ENCODE measurements at places on chromosomes 13 and 19. TPM values are rescaled to one million over a fixed set of nuclear protein-coding genes. Genes with fewer than 3 reads are reported as not detected.

The ZNF576 gene
- 12.8 TPM for polyA plus RNA-seq

- no peak for DNase-seq
Observed at GRCh38 chr13:44140146-44140545, 233.5 kb upstream of the SERP2 start.

- peak; percentile 99 for DNase-seq
Observed at GRCh38 chr19:1020868-1021425, at the start of gene TMEM259. Gene TMEM259, minus strand, starts transcription at chr19:1021123. Its CDS starts 127 bp downstream, at chr19:1020996.

The ZNF761 gene
- polyA plus RNA-seq = 4.4 TPM

GRCh38 chr19:18653853-18654252 lies 17.0 kb downstream of the KLHL26 start:
- DNase-seq = no peak

The LPAR2 gene
- 4.6 TPM for polyA plus RNA-seq

The CLC gene
- 2.4 TPM for polyA plus RNA-seq

- DNase-seq = no peak
Observed at GRCh38 chr13:47826471-47826870, 174.6 kb downstream of the SUCLA2 start.

The S1PR4 gene
- 238 TPM for polyA plus RNA-seq

DNA sequence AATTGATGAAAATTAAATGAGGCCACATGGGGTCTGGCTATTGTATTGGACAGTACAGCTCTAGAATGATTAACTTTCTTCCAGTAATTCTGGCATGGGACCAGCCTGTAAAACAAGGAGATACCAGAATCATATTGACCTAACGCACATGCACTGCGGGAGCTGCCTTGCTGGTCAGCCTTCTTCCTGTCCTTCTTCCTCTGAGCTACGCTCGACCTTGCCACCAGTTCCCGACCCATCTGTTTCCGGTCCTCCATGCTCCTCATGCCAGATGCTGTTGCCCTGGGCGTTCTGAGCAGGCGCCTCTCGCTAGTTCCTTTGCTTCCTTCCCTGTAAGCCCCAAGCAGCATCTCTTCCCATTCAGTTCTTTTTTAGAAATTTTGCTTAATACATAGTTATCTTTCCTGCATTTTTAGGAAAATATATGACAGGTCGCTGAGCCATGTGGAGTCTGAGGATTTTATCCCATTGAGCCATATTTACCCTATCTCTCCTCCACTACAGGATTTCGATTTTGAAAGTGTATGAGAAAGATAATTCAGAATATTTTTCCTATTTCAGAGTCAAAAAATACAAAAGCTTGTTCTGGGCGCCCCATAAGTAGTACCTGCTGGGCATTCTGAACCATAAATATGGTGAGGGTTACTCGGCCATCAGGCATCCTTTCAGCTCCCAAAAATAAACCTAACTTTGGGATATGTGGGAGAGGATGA lies 38.6 kb downstream of the TNFRSF19 start:
- DNase-seq = no peak

DNA sequence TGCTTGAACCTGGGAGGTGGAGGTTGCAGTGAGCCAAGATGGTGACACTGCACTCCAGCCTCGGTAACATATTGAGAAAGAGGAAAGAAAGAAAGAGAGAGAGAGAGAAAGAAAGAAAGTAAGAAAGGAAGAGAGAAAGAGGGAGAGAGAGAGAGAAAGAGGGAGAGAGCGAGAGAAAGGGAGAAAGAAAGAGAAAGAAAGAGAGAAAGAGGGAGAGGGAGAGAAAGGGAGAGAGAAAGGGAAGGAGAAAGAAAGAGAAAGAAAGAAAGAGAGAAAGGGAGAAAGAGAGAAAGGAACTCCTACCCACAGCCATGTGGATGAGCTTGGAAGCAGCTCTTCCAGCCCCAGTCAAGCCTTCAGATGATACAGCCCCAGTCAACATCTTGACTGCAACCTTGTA lies 46.7 kb downstream of the ZNRF4 start:
- DNase-seq = no peak

The SLC10A2 gene
- polyA plus RNA-seq = not detected

DNA sequence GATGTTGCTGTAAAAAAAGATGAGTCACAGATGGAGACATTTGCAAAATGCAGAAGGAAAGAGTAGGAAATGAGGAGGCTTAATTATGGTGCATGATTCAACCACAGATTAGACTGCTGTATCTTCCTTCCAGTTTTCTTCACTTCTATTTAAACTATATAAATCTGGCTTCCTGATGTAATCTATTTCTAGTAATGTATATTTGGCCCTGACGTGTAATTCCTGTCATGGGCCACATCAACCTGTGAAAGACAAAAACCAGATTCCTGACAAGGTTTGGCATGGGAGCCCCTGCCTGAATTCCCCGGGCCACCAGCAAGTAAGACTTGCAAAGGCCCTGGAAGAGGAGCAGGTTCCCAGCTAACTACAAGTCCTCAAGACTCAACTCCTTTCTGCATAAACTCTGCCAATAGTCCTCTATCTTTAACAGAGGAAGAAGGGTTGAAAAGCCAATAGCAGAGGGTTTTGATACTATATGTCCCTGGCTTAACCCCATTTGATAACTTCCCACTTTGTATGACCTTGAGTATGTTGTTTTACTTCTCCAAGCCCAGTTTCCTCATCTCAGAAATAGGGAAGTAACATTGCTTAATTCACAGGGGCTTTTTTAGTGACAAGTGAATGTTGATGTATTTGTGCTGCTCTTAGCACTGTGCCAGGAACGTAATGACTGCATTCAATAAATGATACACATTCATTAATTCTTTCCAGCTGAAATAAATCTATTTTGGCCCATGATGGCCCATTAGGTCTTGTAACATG lies 172.7 kb downstream of the SPRY2 start:
- no peak for DNase-seq

- no peak for DNase-seq
Observed at GRCh38 chr13:23050126-23050525, 130.7 kb upstream of the SGCG start.

GRCh38 chr13:59274958-59275727 lies 888.6 kb downstream of the DIAPH3 start:
- no peak for DNase-seq

DNA sequence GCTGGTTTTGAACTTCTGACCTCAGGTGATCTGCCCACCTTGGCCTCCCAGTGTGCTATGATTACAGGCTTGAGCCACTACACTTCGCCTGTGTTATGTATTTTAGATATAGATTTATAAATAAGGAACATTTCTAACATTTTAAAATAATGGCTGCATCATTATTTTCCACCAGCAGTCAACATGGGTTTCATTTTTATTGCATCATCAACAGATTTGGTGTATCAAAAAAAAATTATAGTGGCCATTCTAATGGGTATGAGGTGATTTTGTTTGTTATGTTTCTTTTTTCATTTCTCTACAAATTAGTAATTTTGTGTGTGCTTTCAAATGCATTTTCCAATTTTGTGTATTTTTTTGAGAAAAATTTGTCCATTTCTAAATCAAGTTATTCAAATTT lies 16.2 kb upstream of the ZNF93 start:
- DNase-seq = no peak

DNA sequence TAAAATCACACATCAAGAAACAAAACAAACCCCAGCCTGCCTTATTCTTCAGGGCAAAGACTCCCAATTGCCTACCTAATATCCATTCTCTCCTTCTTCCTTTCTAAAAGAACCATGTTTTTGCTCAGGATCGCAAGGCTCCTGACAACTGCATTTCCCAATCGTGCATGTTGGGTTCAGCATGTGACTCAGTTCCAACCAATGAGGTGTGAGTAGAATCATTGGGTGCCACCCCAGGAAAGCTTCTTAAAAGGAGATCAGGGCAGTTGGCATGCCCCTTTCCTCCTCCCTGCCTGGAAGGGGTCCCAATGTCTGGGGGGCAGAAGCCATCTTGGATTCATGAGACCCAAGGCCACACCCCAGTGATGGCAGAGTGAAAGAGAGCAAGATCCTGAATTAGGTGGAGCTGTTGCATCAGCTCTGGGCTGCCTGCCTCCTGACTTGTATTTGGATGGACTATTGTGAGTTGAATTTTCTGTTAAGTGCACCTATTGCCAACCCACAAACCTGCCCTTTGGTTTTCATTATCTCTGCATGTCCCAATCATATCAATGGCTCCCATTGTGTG lies 26.0 kb upstream of the UBAC2 start:
- DNase-seq = no peak

DNA sequence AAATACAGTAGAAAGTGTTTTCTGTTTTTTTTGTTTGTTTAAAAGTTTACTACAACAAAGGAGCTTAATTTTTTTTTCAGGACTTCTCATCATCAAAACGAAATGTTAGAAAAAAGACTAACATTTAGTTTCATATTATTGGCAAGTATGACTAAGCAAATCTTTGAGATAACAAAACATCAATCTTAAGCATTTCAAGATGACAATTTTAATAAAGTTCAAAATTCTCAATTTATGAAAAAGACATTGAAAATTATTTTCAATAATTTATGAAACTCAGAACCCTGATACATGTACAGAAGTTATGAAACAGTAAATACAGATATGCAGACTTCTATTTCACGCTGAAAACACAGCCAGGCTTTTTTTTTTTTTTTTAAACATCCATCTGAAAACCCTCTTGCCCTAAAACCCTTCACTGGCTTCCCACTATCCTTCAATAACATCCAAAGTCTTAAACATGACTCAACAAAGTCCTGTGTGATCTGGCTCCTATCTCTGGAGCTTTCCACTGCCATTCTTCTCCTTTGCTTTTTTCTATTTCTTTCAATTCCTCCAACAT lies 3.9 kb downstream of the RBM26 start:
- DNase-seq = no peak

The TNNT1 gene
- not detected for polyA plus RNA-seq

DNA sequence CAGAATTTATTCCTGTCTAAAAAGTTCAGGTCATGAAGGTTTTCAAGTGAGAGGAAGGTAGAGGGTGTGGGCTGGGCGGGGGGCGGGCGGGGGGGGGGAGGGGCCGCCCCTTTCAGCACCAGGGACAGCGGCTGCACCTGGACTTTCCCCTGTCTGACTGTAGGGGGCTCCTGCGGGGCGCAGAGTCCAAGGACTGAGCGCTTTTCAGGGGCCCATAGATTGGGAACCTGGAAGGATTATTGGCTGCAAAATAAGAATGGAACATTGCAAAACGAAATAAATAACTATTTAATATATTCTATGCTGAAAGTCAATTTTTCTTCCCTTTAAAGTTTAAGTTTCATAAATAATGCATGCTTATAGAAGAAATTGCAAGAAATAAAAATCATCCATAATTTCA lies 8.9 kb upstream of the CYP4F3 start:
- peak; percentile 13 for DNase-seq

The SIGLEC5 gene
- polyA plus RNA-seq = 0.49 TPM

The FUT3 gene
- not detected for polyA plus RNA-seq

DNA sequence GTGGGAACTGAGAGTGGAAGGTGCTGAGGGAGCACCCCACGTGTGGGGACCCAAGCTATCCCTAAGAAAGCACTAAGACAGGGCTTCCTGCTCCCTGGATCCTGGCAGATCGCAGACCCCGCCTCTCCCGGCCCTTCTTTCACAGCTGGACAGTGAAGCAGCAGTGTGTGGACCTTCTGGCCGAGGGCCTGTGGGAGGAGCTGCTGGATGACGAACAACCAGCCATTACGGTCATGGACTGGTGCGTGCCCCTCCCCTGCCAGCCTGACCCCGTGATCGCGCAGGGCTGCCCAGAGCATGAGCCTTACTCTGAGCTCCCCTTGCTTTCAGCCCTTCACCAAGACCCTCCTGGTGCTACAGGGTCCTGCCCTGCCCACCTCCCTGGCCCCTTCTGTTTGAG lies 2.3 kb downstream of the NCCRP1 start:
- DNase-seq = no peak

DNA sequence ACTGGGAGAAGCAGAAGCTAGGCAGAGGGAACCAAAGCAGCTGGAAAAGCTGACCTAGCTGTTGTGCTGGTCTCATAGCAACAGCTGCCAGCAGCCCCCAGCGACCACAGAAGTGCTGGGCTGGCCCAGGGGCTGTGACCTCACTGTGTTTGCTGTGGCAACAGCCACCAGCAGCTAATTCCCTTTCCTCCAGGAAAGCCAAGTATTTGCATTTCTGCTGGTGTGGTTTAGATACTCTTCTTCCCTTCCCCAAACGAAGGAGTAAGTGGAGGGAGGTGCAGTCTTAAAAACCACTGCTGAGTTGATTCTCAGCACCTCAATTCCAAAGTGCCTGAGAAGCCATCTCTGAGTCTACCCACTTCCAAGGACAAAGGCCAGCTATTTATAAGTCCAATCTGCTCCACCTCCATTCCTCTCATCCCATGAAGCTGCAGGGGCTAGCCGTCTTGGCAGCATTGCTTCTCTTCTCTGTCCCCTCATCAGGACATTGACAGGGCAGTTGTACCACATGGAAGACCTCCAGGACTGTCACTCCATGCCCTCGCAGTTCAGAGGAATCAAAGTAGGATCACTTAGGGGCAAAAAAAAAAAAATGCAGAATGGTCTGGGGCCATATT lies 11.5 kb upstream of the CCDC97 start:
- peak; percentile 79 for DNase-seq

The DMAC2 gene
- polyA plus RNA-seq = 77.3 TPM

The PHLDB3 gene
- 3.2 TPM for polyA plus RNA-seq

GRCh38 chr13:88978607-88979006 lies 1307.4 kb downstream of the SLITRK5 start:
- DNase-seq = no peak

The CGB8 gene
- polyA plus RNA-seq = not detected

DNA sequence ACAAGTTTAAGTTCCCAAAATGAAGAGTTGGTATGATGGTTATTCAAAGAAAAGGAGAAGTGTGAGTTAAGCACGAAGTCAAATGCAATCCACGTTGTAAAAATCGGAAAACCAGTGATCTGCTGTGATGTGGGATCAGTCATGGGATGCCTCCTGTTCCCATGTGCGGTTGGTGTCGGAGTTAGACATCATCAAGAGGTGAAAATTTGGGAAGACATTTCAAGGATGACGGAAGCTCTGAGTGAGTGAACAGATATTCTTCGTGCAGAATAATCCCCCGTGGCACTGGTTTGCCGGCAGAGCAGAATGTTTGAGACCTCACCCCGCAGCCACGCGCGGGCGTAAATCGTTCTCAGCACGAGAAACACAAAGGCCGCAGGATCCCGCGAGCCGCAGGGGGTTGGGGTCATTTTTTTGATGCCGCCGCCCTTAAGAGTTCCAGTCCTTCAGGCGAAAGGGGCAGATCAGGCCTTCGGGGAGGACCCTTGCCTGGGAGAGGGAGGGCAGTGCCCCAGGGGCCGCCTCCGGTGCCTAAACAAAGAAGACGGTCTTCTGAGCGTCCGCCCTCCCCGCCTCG lies 13.7 kb upstream of the SOX1 start:
- DNase-seq = no peak

GRCh38 chr19:41411968-41412265 lies 14.3 kb downstream of the BCKDHA start:
- DNase-seq = no peak

The RYR1 gene
- not detected for polyA plus RNA-seq

The PLIN4 gene
- 0.03 TPM for polyA plus RNA-seq

DNA sequence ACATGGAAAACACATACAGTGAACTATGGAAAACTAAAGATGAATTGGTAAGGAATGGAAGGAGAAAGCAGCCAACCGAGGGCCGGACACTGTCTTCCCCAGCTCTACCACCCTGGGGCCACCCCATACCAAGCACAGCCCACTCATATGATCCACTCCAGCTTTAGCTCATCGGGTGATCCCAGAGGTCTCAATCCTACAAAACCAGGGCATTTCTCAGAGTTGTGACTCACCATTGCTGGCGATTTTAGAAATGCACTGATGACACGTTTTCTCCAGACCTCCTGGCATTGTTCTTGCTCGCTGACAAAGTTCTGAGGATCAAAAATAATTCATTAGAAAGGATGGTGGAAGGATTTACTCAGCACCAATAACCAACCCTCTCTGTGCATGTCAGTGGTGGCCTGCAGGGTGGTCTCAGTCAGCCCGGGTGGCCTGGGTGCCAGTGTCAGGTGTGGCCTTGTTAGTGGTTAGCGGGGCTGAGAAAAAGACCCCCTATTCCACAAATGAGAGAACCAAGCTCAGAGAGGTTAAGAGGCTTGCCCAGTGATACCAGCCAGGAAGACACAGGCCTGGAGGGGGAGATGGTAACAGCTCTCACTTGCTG lies 6.6 kb downstream of the TMEM272 start:
- DNase-seq = no peak
